ENCODE measurements at places on chromosomes 5 and 9.
A peak's percentile ranks its signal among the peaks of the same experiment; 100 is the strongest.

DNA sequence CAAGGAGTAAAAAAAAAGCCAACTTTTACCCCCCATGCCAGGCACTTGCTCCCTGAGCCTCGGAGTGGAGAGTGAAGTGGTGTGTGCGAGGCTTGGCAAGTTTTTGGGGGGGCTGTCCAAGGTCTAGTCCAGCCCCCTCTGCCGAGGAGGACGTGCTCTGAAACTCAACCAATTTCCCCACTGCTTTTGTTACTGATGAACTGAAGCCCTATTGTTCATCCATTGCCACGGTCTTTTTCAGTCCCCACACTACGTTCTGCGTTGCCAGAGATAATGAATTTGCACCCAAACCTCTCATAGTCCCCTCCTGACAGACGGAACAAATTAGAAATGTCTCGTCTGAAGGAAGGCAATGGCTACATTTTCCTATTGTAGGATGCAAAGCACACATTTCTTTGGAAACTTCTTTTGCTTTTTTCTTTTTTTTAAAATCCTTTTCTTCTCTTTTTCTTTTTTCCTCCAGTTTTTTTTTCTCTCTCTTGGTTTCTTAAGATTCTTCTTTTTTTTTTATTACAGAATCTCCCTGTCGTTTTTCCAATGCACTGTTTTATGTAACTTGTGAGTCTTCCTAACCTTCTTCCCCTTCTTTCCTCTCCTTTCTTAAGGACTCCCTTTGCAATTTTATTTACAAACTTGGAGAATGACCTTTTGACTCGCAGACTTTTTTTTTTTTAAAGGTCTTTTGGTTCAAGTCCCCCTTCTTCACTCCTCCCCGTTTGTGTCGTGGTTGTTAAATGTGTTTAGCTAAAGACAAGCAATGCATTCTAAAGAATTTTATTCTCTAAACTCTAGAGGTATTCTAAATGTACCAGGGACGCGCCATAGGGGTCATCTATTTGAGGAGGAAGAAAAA lies 209.5 kb downstream of the MEF2C start:
- no peak for DNase-seq

DNA sequence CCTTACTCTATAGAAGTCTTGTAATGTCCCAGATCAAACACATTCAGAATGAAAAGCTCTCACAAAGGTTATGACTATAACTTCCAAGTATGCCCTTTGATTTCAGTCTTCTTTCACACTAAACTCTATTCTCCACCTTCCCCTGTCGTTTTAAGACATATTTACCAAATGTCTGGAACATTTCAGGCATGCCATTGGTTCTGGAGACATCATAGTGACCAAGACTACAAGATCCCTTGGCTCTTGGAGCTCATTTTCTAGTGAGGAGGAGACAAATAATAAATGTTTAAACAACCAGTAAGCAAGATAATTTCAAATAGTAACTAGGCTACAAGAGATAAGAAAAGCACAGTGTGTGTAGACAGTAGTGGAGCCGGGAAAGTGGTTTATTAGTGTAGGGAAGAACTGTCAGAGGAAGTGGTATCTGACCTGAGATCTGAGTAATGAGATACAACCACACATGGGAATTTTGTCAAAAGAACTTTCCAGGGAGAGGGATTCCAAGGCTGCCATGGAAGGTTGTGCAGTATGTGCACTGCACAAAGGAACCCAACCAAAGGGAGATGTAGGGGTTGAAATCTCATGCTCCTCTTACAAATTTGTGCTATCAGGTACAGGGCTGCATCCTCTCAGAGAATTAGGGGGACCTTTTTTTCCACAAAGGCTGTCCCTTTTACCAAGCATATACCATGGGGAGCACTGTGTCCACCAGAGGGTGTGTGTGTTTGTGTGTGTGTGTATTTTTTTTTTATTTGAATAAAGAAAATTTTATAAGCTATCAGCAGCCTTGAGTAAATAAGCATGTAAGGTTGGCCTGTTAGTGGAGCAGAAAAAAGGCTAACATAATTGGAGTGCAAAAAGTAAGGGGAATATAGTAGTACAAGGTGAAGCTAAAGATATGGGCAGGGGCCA lies 1279.1 kb upstream of the WWC1 start:
- DNase-seq, result no peak

- DNase-seq, result no peak
Observed at GRCh38 chr9:11868795-11869194, 824.4 kb upstream of the TYRP1 start.

DNA sequence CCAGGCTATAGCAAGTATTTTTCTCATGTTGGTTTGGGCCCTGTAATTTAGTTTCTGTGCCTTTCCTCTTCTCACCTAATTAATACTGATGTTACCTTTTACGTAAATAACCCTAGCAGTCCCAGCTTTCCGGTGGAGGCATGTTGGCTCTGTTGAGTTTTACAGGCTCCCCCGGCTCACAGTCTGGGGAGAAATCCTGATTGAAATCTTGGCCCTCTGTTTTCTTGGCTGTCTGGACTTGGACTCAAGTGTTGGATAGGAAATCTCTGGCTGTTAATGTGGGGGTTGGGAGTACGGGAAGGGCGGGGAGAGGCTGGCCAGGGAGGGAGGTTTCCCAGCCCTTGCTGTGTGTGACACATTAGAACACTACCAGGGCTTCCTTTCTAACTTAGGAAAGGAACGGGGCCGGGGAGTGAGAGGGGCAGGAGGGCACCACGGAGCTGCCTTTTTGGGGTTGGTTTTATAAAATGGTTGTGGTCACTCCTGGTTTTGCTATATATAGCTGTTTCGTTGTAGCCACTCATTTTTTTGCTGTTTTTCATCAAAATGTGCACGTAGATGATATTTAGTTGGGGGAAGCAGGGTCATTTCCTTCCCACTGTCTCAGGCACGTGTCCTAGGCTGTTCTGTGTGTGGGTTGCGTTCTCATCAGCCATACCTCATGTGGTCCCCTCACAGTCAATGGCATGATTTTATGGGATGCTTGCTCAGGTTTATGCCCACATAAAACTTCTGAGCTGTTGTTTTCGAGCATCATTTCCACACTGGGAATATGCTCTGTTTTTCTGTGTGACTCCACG lies 11.0 kb downstream of the TRIO start:
- no peak for DNase-seq

DNA sequence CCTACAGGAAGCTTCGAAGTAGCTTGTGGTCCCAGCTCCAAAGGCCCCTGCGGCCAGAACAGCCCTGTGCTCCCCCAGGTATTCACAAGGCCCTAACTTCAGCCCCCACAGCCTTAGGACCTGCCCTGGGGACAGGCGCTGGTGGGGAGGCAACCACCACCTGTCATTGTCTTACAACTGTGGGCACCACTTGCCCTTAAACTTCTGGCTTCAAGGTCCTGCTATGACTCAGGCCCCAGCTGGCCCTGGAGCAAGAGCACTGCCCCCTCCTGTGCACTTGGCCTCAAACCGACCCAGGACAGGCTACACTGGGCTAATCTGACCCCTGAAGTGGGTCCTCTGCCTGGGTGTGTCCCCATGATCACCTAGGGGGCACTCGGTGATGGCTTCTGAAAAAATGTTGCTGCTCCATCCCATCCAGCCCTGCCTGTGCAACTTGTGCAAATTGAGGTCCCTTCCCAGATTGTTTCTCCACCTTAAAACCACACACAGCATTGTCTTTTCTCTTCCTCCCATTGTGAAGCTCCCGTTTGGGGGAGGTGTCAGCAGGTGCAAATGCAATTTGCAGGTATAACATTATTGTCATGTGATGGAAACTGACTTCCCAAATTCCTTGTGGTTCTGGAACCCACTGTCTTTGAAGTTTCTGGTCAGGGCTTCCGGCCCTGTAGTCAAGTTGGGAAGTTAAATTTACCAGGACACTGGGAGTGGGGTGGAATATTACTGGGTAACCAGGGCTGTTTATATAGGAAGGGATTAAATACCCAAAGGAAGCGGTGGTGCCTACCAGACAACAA lies 1.1 kb upstream of the PROB1 start:
- no peak for DNase-seq

DNA sequence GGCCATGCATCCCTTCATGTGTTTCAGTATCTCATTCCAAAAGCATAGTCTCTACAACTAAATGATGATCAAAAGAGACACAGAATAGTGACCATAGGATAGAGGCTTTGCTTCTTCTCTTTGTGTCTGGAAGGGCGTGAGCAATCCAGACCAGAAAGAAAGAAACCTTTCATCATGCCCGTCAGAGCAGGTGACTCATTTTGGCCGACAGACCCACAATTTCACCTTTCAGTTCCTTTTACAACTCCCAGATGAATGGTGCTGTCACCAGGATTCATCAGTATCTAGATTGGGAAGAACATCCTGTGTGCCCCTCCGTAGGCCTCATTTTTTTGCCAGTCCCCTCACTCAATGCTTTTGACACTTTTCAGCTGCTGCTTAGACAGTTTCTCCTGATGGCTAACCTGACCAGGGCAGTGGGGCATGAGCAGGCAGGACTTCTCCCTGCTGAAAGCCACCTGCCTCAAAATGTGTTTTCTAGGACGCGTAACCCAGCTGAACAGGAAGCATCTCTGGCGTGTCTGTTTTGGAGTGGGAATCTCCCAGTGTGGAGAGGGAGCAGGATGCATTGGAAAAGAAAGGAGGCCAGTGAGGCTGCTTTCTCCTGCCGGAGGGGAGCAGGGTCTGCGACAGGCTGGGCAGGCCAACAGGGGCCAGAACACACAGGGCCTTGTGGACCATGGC lies 21.2 kb downstream of the ABLIM3 start:
- DNase-seq, result no peak

DNA sequence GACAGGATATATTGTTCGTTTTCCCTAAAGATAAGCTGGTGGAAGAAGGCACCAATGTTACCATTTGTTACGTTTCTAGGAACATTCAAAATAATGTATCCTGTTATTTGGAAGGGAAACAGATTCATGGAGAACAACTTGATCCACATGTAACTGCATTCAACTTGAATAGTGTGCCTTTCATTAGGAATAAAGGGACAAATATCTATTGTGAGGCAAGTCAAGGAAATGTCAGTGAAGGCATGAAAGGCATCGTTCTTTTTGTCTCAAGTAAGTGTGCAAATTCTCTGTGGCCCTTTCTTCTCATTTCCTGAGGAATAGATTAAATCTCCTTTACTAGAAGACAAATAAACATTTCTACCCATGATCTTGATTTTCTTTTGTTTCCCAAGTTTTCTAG lies 38.0 kb downstream of the OSMR start:
- no peak for DNase-seq

GRCh38 chr9:76580188-76580587 lies 121.2 kb downstream of the GCNT1 start:
- DNase-seq, result no peak

GRCh38 chr9:13291718-13292117 lies 12.2 kb upstream of the MPDZ start:
- DNase-seq, result no peak

DNA sequence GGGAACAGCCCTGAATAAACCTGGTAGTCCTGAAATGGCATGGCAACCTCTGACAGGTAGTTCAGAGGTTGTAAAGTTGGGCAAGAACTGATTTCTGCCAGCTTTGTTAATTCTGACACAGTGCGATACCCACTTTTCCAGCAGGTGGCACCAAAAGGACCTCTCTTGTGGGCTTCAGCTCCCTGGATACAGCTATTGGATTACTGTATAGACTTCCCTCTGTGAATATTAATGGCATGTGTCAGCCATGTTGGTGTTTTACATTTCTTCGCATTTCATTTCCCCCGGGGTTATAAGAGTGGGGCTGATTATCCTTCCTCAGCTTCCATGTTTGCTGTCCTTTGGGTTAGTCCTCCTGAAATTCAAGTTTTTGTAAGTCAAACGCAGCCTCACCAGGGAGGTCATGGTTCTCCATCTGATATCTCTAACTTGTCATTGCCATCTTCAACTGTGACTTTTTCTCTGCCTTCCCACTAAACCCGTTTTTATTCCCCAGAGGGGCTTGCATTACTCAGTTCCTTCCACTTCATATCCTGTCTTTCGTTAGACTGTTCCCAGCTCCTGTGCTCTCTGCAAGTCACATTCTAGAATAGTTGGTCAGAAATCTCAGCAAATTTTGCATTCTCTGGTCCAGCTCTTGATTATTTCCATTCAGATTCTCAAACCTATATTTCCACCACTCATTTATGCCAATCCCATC lies 135.6 kb downstream of the LIFR start:
- DNase-seq, result no peak

DNA sequence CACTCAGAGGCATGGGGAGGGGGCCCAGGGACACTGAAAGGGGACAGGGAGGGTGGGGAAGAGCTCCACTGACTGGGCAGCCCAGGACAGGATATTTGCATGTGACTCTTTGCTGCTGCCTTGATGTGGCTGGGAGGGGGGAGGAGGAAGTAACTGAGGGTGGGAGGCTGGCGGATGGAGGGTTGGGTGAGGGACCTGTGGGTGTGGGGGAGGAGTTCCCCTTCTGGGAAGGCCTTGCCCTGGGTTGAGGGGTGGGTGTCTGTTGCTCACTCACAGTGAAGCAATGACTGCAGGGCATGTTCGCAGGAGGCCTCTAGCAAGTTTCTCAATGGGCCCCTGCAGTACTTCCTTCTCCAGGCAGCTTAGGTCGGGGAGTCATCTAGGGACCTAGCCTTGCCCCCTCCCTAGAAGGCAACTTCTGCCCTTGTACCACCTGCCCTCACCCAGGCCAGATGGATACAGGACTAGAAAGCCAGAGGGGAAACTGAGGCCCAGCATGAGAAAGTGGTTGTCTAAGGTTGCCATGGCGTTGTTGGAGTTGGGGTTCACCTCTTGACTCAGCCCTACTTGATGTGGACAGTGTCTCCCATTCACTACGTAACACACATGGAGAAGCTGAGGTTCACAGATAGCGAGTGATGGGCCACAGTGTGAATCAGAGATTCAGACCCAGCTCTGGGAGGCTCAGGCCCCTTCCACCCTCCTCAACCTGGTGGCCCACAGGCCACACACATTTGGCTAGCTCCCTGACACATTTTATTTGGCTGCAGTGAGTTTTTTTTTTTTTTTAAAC lies 3.0 kb downstream of the GRK6 start:
- peak; percentile 72 for DNase-seq

DNA sequence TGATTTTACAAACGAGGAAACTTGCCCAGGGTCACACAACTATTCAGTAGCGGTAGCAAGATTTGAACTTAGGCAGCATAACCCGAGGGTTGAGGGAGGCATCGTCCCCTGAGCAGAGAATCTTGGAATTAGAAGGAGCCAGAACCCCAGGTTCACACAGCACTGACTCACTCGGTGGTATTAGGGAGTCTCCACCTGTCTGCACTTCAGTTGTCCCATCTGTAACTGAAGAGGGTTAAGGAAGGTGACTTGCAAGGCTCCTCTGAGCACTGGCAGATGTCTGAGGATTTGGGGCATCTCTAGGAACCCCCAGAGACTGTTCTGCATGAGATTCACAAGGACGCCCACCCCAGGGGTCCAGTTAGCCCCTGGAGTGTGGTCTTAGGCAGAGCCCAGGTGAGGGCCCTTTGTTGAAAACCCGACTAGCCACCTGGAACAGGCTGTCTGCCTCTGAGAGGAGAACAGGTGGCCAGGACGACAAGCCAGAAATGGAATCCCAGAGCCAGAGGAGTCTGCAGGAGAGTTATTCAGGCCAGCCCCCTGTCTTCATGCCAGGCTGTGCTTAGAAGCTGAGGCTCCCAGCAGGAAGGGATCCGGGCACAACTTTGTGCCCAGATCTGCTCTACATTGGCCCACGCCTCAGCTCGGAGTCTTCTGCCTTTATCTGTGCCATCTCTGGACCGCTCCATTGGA lies 50.0 kb upstream of the ORM1 start:
- DNase-seq, result no peak

GRCh38 chr5:179228341-179229121 lies 116.7 kb downstream of the ADAMTS2 start:
- no peak for DNase-seq
